ENCODE measurements at places on chromosomes 1 and 21.

DNA sequence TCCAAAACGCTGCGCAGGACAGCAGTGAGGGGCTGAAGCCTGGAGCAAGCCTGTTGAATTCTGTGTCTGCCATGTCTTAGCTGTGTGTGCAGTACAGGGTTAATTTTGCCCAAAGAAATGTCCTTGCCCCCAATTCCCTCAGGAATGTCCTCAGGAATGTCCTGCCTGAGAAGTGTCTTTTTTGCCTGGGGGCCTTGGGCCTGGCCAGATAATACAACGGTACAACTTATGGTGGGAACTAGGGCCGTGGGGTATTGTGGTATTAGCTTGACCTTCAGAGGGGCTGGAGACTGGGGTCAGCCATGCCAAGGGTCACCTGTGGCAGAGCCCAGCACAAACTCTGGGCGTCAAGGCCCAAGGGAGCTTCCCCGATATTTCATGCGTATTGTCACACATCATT is 107.7 kb downstream of the AJAP1 start:
- no peak for DNase-seq

DNA sequence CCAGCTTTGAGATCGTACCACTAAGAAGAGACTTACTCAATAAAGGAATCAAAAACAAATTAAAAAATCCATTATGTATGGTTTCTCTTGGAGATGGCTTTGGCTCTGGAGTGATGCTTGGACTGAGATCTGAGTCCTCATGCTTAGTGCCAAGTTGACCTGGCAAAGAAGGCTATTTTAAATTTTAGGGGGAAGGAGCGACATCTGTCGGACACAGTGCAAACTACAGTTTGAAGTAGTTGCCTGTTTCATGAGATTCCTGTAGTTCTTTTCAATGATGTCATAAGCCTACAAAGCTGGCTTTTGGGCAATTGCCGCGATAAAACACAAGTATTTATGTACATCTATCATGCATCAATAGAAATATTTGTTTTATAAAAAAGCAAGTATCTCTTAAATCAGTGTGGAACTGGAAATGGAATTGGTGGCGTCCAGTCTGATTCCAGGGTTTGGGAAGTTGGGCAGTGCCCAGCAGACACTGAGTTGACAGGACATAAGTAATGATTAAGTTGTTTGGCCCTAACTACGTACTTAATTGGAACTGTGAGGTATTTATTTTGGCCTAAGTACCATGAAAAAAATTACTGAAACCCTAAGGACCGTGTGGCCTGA is 50.0 kb downstream of the TBCE start:
- DNase-seq: peak; percentile 83

GRCh38 chr21:34807881-34808568 is 139.2 kb downstream of the CLIC6 start:
- DNase-seq: peak; percentile 99

DNA sequence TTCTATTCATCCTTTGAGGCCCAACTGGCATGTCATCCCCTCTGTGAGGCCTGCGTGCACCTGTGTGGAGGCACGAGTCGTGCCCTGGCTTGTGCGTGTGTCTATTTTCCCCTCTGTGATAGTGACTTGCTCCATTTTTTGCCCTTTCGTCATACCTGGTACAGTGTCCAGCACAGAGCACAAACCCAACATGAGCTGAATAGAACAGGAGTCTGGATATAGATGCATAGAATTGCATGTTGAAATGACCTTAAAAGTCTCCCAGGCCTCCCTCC is 32.5 kb downstream of the TNNT2 start:
- DNase-seq: no peak

GRCh38 chr1:115098979-115099692 is 9.8 kb upstream of the TSPAN2 start:
- DNase-seq: peak; percentile 64

- no peak for DNase-seq
Measured at GRCh38 chr1:239537795-239538194, 151.4 kb downstream of the CHRM3 start.

DNA sequence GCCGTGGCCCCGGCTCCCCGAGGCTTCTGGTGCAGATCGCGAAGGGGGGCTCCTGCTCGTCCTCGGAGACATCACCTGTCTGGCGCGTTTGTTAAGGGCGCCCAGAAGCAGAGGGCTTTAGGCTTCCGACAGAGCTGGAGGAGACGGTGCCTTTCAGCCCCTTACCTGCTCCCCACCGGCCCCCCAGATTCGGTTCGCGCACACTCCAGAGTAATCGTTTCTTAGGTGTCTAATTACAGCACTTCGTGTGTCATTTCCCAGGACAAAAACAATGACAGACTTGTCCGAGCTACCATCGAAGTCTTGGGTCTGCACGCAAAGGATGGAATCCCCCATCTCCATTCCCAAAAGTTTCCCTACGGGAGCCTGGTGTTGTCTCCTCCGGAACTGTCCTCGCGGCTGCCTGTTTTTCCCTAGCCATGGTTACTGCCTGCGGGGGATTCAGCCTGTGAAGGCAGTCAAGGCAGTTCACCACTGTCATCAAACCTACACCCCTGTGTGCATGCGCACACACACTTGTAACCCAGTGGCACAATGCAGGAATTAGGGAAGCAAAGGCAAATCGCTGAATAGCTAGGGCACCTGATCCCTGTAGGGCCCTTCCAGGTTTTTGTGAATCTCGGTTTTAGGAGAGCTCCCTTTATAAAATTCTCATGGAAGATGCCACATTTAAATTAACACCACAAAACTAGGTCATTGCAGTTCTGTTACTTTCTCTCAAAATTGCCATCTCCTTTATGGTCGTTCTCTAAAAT is 738 bp upstream of the CDC42BPA start:
- peak; percentile 41 for DNase-seq
